ENCODE measurements at places on chromosomes 13 and 19.

- DNase-seq = no peak
Measured at GRCh38 chr13:99998261-99998660, 16.7 kb downstream of the ZIC2 start.

DNA sequence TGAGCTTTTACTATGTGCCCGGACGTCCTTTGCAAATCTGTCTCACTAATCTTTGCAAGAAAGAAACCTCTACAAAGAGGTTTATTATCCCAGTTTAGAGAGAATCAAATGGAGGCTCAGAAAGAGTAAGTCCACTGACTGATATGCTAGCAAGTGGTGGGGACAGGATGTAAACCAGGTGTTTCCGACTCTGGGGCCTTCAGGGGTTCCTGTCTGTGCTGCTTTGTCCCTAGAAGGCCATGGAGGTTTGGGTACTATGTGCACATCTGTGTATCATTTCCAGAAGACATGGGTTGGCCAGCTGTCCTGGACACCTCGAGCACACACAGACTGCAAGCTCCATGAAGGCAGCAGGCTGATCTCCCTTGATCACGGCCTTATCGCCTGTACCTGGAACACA lies 1.2 kb upstream of the KPTN start:
- no peak for DNase-seq

GRCh38 chr19:14775869-14776586 lies 2.3 kb downstream of the ADGRE2 start:
- DNase-seq = no peak

- DNase-seq = no peak
Measured at GRCh38 chr13:50838031-50838430, 5.5 kb downstream of the DLEU7 start.

DNA sequence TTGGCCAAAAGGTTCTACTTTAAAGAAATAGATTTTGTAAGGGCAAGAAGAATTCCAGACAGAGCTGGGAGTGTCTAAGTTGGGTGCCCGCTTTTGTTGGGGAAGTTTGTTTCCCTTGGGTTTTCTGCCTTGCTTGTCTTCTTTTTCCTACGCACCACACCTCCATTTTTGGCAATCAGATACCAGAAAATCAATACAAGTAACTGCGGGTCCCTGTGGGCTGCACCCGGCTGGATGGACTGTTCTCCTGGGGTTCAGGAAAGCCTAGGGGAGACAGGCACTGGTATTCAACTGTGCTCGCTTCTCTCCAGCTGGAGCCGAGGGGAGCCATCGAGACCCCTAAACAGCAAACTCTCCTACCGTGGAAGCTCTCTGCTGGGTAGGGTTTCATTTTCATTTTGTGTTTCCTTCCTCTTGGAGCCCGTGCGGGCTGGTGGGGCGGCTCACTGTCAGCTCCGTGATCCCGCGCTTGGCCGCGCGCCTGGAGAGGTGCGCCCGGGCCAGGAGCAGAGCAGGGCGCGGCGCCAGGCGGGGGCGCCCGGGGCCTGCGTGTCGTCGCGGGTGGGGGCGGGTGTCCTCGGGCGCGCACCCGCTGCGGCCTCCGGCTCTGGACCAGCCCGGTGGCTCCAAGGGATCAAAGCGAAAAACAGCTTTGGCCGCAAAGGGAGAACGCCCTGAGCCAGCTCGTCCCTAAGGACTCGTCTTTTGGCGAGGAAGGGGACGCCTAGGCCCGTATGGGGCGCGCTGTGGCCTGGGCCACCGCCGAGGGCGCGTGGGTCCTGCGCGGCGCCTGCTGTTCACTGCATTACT lies 347.2 kb downstream of the ZNF536 start:
- peak; percentile 53 for DNase-seq

GRCh38 chr19:54035215-54036178 lies 28.2 kb downstream of the VSTM1 start:
- DNase-seq = peak; percentile 91

DNA sequence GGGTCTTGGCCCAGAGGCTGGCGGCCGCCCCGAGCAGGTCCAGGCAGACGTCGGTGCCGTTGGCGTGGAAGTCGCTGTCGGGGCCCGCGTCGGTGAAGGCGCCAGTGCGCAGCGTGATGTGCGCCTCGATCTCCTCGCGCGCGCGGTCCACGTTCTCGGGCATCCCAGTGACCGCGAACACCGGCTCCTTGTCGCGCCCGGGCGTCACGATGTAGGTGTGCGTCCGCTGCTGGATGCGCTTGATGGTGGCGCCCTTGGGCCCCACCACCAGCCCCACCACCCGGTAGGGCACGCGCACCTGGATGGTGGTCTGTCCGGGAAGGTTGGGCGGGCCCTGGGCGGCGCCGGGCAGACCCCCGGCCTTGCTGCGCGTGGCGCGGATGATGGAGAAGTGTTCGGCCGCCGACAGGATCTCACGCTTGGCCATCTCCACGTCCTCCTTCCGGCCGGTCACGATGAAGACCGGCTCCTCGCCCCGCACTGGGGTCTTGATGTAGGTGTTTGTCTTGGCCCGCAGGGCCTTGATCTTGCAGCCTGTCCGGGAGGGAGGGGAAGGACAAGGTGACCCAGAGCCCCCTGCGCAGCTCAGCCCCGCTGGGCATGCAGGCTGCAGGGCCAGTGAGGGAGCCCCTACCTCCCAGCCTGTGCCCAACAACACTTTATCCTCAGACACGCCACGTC lies 11.6 kb downstream of the MEX3D start:
- no peak for DNase-seq

GRCh38 chr19:7648265-7649014 lies 11.5 kb downstream of the STXBP2 start:
- no peak for DNase-seq

DNA sequence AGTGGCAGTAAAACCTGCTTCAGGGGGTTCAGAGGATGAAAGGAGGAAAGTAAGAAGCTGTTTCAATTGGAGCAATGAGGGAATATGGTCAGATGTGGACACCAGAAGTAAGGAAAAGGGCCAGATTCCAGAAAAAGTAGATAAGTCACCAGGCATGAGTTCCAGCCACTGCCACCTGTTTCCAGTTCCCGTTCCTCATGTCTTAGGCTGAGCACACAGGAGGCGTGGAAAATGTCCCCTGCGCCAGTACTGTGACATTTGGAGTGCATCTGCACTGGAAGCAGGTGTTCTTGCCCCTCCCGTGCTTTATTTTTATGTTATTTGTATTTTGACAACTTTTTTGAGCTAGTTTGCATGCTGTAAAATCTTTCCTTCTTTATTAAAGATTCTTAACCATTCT lies 25.3 kb downstream of the LMO7 start:
- no peak for DNase-seq

DNA sequence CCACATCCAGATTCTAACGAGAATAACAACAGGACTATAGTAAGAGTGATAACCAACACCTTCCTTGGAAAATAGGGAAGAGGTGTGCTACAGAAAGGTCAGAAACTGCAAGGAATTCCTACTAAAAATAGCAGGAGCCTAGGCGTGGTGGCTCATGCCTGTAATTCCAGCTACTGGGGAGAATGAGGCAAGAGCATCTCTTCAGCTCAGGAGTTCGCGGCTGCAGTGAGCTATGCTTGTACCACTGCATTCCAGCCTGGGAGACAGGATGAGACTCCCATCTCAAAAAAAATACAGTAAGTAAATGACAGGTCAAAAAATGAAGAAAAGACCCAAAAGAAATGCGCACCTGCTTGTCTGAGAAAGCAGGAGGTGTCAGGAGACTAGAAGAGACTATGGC lies 101.5 kb upstream of the TSHZ3 start:
- peak; percentile 10 for DNase-seq

DNA sequence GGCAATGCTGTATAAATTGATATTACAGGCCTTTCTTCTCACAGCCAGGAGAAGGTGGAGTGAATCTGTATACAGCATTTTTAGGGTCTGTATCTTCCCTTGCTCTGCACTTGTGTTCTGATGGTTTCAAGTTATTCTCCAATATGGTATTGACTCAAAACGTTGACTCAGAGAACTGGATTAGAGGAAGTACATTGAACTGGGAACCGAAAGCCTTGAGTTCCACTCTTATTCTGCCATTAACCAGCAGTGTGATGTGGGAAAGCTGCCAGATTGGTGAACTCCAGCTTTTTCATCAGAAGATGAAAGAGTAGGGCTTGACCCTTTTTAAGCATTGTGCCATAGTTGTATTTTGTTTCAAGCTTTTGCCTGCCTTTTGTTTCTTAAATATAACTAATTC lies 167.7 kb downstream of the SPRY2 start:
- DNase-seq = no peak

- no peak for DNase-seq
Measured at GRCh38 chr19:32197896-32198882, 147.2 kb upstream of the ZNF507 start.

- peak; percentile 1 for DNase-seq
Measured at GRCh38 chr19:54653181-54653809, 9.5 kb upstream of the LILRB4 start.

GRCh38 chr13:103031332-103031873 lies 34.8 kb downstream of the SLC10A2 start:
- no peak for DNase-seq

- DNase-seq = no peak
Measured at GRCh38 chr19:33554391-33554790, 32.8 kb upstream of the PEPD start.

- no peak for DNase-seq
Measured at GRCh38 chr13:72097568-72097967, 230.6 kb upstream of the DACH1 start.

GRCh38 chr13:104473936-104474335 lies 1407.7 kb upstream of the SLC10A2 start:
- no peak for DNase-seq

GRCh38 chr13:100273138-100273537 lies 184.2 kb downstream of the PCCA start:
- no peak for DNase-seq

GRCh38 chr13:50608370-50608769 lies 235.1 kb downstream of the DLEU7 start:
- DNase-seq = no peak

DNA sequence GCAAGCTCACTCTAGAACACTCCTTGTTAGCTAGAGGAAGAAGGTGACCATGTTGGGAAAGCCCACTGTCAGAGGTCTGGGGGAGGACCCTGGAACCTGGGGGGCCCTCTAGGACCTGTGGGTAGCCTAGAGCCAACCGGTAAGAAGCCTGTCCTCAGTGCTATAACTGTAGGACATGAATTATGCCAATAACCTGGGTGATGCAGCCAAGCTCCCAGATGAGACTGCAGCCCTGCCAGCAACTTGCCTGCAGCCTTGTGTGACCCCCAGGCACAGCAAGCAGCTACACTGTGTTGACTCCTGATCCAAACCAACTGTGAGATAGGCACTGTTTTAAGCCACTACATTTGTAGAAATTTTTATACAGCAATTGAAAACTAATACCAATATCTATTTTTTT lies 122.3 kb downstream of the MIPEP start:
- DNase-seq = no peak

- DNase-seq = peak; percentile 46
Measured at GRCh38 chr13:76992548-76993001, 694 bp downstream of the CLN5 start.

DNA sequence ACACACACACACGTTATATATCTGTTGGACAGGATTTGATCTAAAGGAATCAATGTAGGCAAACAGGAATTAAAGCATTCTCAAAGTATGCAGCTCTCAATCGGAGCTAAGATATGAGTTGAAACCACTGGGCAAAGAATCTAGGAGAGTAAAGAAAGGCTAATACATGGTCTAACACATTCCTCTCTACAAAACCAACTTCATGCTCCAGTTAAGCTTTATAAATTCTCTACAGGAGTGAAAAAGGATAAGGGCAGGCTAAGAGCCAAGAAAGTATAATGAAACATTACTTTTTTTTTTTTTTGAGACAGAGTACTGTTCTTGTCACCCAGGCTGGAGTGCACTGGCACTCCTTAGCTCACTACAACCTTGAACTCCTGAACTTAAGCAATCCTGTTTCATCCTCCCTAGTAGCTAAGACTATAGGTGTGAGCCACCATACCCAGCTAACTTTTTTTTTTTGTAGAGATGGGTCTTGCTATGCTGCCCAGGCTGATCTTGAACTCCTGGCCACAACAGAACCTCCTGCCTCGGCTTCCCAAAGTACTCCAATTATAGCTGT lies 10.6 kb downstream of the FBXL3 start:
- no peak for DNase-seq

DNA sequence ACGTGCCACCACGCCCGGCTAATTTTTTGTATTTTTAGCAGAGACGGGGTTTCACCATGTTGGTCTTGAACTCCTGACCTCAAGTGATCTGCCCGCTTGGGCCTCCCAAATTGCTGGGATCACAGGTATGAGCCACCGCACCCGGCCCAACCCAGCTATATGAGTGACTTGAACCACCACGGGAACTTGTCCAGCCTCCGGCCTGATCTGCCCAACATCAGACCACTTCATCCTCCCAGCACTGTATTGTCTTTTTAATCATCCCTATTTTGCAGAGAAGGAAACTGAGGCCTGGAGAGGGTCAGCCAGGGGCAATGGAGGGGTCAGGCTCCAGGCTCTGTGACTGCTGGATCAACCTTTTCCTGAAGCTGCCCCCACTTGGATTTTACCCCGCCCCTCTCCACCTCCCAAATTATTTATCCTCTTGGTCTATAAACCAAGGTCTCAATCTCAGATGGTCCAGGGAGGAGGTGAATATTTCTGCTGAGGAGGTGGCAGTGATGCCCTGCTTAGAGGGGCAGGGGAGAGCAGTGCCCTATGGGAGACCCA lies 893 bp upstream of the PLIN3 start:
- DNase-seq = no peak

DNA sequence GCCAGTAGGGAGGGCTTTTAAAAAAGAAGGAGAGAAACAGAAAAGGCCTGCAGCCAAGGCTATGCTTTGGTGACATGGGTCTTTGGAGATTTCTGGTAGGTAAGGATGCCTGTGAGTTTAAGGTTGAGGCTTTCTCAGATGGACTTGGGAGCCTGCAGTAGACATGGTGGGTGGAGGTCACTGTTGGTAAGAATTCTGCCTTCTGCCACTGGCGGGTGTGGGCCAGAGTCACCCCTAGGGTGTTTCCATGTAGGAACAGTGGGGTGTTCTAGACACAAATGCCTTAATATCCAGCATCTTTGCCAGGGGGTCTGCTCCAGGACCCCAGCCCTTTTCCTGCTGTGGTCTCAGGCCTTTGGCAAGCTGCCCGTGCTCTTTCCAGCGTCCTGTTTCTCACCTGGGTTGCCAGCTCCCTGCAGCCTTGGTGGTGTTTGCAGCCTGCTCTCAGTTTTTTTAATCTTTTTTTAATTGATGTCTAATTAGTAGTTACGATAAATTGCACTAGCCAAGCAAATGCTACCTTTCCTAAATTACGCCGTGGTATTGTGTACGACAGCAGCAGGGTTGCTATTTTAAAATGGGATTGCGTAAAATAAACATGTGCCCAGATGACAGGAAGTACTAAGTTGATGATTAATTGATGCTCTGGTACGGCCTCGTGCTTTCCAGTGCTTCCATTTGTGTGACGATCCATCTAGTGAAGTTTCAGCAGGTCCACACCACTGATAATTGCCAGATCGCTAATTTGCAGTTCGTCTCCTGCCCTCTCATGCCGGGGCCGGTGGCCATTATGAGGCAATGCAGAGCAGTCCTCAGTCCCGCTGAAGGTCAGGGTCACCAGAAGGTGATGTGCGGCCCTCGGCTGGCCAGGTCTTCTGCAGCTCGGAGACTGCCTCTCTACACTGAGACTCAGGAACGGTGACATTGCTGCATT lies 35.3 kb upstream of the NPAS1 start:
- no peak for DNase-seq
